HepG2 (cell line): ENCODE measurements at places on chromosomes 12 and 14.

DNA sequence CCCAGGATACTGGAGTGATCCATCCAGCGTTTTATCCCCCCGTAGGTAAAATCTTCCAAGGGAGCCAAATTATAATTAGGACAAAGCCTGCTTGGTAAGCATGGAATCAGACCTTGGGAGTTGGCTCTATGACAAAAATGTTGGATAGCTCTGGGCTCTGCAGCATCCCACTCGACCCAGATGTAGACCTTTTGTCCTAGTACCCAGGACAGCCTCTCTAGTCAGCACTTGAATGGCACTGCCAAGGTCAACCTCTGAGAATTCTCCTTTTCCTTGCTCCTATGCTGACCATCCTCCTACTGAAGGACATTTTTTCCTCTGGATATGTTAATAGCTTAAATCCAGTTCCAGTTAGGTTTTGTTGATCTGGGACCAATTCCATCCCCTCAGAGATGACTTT, 104.7 kb upstream of the SLC35F4 start:
- no peak overlapping the region for H3K27ac ChIP-seq
- H3K27me3 ChIP-seq = no peaks in the 10 kb centered on the region
- H3K4me3 ChIP-seq = no peak overlapping the region

DNA sequence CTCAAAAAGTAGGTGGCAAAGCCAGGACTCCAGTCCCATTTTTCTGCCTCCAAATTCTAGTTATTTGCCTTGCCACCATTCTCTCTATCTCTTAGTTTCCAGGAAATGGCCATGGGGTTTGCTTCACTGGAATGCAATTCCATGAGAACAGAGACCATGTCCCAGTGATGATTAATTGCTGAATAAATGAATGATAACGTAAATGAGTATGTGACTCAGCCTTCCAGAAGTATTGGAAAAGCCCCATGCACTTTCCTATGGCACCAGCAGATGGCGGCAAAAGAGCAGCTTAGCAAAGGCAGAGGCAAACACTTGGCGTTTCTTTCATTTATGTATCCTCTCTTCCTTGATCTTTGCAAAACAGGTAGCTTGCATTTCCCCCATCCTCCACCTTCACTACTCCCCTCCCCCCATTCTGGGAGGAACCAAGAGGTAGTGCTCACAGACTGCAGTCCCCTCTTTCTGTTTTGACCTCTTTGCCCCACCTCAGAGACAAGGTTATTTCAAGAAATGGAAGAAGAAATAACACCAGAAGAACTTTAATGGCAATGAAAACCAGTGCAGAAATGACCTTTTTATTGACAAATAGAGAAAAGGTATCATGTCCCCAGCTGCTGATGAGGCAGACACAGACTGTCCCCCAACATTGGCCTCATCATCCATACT, 21.3 kb downstream of the TBX3 start:
- H3K4me1 ChIP-seq = peaks cover 53% of the 10 kb centered on the region
- DNase-seq = peak; percentile 71
- H3K27ac ChIP-seq = no peak overlapping the region
- no peaks in the 10 kb centered on the region for H3K27me3 ChIP-seq
- H3K4me3 ChIP-seq = no peak overlapping the region

DNA sequence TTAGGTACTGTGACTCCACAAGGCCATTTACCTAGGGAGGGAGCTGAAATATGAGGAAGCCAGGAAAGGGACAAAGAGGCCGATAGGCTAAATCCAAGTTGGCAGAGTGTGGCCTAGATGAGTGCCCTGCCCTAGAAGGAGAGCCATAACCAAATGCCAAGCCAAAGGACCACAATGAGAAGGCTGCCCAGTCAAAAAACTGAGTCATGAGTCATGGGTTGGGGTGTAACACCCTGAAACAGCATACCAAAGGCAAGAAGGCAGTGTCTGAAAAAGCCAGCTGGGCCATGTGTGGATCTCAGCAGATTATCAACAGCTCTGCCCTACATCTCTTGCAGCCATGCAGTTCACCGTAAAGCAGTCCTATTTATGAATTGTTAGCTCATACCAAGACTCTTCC, 171.7 kb downstream of the PHLDA1 start:
- no peak overlapping the region for H3K4me3 ChIP-seq
- H3K36me3 ChIP-seq = no peaks in the 10 kb centered on the region
- DNase-seq = no peak
- H3K4me1 ChIP-seq = peaks cover 17% of the 10 kb centered on the region; the same call in 1 of the 2 replicates

DNA sequence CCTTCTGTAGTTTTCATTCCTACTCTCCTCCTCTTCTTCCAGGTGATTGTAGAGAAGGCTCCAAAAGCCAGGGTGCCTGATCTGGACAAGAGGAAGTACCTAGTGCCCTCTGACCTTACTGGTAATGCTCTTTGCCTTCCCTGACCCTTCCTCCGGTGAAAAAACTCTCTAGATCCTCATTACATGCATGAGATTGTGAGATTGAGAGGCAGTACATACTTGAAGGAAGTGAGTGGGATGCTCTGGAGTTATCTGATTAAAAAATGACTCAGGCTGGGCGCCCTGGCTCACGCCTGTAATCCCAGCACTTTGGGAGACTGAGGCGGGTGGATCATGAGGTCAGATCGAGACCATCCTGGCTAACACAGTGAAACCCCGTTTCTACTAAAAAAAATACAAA, 5.3 kb downstream of the GABARAPL1 start:
- no peaks in the 10 kb centered on the region; the same call in 2 of the 3 replicates for H3K27me3 ChIP-seq
- peaks cover 19% of the 10 kb centered on the region; the same call in 1 of the 2 replicates for H3K4me1 ChIP-seq
- no peak overlapping the region for H3K27ac ChIP-seq
- no peak overlapping the region for H3K4me3 ChIP-seq

- no peak for DNase-seq
- no peak overlapping the region for H3K4me3 ChIP-seq
- H3K36me3 ChIP-seq = peaks cover 47% of the 10 kb centered on the region
- no peak overlapping the region for H3K27ac ChIP-seq
- H3K4me1 ChIP-seq = no peaks in the 10 kb centered on the region
Observed at GRCh38 chr14:75702616-75703261, 41.7 kb downstream of the TTLL5 start.

DNA sequence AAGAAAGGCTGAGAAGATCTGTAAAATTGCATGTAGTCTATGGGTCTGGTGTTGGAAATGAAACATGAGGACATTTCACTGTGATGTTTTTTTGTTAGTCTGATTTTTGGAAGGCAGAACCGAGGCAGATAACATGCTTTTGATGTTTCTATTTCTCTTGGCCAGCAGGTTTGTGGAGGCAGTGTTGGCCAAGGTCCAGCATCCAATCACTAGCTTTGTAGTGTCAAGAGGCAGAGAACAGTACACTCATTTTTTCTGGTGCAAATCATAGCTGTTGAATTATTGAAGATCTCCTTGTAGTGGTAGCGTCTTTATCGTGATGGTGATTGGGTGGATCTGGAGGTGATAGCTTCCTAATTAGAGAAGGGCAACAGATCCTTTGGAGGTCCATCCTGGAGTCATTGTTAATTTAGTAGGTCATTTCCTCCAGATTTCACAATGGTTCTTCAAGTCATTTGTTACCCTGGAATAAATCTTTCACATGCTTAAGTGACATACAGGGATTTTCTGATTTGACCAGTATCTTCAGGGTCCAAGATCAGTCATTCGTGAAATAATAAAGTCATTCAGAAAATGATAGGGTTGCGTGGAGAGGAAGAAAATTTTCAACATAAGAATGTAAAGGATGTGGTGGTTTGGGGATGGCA, 252.4 kb upstream of the CPNE8 start:
- H3K4me1 ChIP-seq = no peaks in the 10 kb centered on the region
- H3K36me3 ChIP-seq = no peaks in the 10 kb centered on the region
- H3K27ac ChIP-seq = no peak overlapping the region
